Breast epithelium (tissue), 4 donors: ENCODE measurements at places on chromosomes 12 and 14. TPM values are rescaled to one million over a fixed set of nuclear protein-coding genes. Genes with fewer than 3 reads are reported as not detected.

GRCh38 chr12:101068836-101069235 lies 141.2 kb downstream of the SLC5A8 start:
- DNase-seq: no peak

- no peak for DNase-seq
These were observed 339.8 kb downstream of the PCNX1 start for GRCh38 chr14:71247106-71247505.

DNA sequence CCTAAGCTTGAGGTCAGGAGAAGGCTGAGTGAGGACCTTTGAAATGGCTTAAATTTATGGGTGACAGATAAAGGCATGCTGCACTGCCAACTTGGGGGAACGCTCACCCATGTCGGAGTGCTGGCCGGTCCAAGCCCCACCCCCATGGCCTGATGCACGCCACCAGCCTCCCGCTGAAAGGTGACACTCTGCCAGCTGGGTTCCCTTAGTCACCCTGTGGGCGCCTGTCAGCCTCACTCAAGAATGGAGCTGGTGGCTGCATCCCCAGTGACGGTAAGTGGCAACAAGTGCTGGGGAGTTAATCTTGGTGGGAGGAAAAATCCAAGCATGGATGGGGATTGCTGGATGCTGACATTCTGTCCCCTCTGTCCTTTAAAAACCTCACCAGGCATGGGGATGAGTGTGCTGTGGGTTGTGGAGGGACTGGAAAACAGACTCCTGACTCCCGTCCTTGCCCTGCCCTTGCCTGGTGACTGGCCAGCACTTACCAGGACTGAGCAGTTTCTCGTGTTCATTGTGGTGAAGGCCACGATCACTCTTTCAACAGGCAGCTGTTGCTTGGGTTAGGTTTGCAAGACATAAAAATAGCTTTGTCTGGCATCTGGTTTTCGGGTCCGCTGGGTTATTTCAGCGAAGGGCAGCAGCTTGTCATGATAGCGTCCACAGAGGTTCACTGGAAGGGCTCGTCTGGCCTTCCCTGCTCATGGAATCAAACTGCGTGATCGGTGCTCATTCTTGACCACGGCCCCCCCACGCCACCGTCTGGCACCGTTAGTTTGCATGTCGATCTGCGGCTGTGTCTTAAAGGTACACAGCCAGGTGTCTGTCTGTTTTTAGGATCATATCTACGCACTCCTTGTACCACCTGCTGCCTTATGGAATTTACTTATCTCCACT lies 15.0 kb downstream of the ACACB start:
- DNase-seq: no peak

The TMEM233 gene
- 0.48 TPM for total RNA-seq
